ENCODE measurements at places on chromosomes 13 and 19.

GRCh38 chr19:29495901-29496441, 29.8 kb upstream of the VSTM2B start:
- DNase-seq = no peak

GRCh38 chr13:94464771-94465170, 14.7 kb downstream of the DCT start:
- no peak for DNase-seq

- no peak for DNase-seq
Observed at GRCh38 chr19:15291548-15292021, 40.8 kb downstream of the BRD4 start.

DNA sequence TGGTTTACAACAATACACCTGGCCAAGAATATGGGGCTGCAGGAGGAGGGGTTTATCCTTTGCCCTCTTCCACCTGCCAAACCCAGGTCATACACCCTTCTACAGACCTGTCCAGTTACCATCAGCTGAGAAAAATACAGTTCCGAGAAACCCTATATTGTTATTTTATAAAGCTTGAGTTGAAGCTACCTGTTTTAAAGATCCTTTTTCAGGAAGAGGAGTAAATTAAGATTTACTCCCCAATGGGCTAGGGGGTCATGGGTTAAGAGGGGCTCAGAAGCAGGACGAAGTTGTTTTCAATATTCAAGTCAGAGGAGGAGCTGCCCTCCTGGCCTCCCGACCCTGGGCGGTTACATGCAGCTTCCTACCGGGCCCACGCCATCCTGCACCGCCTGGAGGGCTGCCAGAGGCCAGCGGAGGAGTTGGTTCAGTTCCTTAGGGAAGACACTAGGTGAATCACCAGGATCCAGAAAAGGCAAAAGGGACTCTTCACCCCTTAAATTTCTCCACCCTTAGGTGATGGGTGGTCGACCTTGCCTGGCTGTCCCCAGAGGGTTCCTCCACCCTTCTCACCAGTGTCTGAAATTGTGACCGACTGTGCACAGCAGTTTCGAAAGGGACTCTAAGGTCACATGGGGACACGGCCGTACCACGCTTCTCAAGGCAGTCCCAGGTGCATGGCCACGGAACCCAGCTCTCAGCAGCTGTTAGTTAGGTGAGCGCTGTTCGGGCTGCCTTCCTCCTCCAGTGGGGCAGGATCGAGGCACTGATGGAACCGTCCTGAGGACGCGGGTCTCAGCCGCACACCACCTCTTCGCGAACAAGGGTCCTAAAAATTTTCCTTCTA, 1.2 kb downstream of the GJB2 start:
- peak; percentile 42 for DNase-seq

GRCh38 chr19:20287070-20287469, 120.1 kb downstream of the ZNF486 start:
- DNase-seq = no peak

GRCh38 chr19:3207461-3208242, 16.8 kb upstream of the CELF5 start:
- DNase-seq = no peak

- peak; percentile 50 for DNase-seq
Observed at GRCh38 chr19:29714953-29715700, at the start of gene C19orf12. Gene C19orf12, minus strand, starts transcription at chr19:29715261. Its CDS starts 6,848 bp downstream, at chr19:29708413.

DNA sequence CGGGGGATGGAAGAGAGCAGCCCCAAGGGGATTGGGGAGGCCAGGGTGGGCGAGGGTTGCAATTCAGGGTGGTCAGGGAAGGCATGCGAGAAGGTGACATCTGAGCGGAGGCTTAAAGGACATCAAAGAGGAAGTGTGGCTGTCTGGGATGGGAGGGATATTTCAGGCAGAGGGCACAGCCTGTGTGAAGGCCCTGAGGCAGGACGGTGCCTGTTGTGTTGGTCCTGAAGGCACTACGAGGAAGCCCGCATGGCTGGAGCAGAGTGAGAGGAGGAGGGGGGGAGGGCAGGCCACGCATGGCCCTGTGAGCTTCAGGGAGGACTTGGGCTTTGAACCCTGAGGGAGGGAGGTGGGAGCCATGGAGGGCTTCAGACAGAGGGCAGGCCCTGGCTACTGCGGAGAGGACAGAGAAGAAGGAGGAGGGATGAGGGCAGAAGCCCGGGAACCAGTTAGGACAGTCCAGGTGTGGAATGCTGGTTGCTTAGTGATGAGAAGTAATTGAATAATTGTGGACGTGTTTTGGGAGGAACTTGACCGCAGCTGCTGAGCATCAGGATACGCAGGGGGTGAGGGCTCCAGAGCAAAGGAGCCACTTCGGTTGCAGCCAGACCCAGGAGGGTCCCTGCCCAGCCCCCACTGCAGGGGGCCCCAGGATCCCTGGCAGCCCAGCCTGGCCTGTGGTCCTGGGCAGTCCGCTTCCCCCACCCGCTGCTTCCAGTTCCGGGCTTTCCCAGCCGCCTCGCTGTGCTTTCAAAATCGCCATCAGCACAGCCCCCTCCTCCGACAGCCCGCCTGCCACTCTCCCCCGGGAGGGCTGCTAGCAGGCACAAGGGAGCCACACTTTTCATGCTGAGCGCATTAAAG, 6.2 kb downstream of the TLE6 start:
- DNase-seq = no peak

DNA sequence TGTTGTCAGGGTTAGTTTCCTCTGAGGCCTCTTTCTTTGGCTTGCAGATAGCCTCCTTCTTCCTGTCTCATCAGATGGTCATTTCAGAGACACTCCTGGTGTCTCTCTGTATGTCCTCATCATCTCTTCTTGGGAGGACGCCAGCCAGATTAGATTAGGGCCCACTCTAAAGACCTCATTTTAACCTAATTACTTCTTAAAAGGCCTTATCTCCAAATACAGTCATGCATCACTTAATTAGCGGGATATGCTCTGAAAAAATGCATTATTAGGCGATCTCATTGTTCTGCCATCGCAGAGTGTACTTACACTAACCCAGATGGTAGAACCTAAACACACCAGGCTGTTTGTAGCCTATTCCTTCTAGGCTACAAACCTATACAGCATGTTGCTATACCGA, 89.0 kb downstream of the CDK8 start:
- DNase-seq = no peak
